Effector CD4-positive, alpha-beta T cell (primary cell): ENCODE measurements at places on chromosomes 13 and 19.

DNA sequence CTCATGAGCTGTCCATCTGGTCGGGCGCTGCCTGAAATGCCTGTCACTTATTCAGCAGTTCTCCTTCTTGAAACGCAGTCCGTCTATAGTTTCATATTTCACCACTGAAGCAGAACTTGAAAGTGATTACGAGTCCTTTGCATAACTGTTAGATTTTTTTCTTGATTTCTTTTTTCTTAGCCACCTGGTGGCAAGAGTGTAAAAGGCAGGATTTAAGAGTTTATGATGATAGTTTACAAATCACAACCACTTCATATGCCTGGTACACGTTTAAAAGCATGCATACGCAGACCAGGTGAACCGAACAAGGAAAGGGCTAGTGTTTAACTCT, 45.8 kb downstream of the GGACT start:
- no peak for DNase-seq

GRCh38 chr13:98279473-98280175, 102.6 kb upstream of the RNF113B start:
- no peak for DNase-seq

DNA sequence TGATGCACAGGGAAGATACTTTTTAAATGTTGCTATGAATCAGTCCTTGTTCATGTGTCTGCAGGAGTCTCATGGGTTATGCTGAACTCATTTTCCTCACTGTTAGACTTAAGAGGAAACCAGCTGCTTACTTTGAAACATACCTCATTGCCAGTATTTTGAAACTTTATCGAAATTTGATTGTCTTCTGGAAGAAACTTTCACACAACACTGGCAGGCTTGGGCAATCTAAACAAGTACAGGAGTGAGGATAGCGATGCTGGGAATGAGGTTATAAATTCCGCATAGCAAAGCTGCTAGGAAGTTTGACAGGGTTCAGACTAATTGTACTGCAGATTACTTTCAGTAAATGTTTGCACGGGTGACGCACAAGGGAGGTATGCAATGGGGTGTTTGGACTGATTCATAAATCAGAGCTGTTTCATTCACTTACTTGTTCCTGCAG, 245.7 kb downstream of the DNAJC15 start:
- DNase-seq: no peak

GRCh38 chr19:13727798-13728197, 36.5 kb upstream of the MRI1 start:
- no peak for DNase-seq

- no peak for DNase-seq
Observed at GRCh38 chr13:27159806-27160563, 11.6 kb downstream of the USP12 start.

DNA sequence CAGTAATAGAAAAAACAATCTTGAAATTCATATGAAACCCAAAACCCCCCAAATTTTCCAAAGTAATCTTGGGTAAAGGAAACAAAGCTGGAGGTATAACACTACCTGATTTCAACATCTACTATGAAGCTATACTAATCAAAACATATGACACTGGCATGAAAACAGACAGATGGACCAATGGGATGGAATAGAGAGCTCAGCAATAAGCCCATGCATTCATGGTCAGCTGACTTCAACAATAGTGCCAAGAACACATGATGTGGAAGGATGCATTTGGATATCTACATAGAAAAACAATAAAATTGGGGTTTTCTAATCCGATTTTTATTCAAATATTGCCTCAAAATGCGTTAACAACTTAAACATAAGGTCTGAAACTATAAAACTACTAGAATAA, 32.2 kb upstream of the ZNF766 start:
- DNase-seq: no peak

GRCh38 chr13:48615049-48615448, 38.7 kb upstream of the CYSLTR2 start:
- no peak for DNase-seq

GRCh38 chr19:35011737-35012682, 11.9 kb downstream of the GRAMD1A start:
- DNase-seq: no peak

GRCh38 chr13:23655321-23655720, 85.1 kb downstream of the TNFRSF19 start:
- no peak for DNase-seq

- DNase-seq: no peak
Observed at GRCh38 chr13:51328488-51328887, 11.0 kb upstream of the SERPINE3 start.

- no peak for DNase-seq
Observed at GRCh38 chr13:38821770-38822551, 135.1 kb downstream of the FREM2 start.

GRCh38 chr19:1261798-1262622, 7.1 kb upstream of the CIRBP start:
- peak; percentile 47 for DNase-seq
